IMR-90 (cell line): ENCODE measurements at places on chromosomes 4 and X. TPM values are rescaled to one million over a fixed set of nuclear protein-coding genes. Genes with fewer than 3 reads are reported as not detected.

GRCh38 chr4:163243297-163243981, 76.7 kb upstream of the NAF1 start:
- DNase-seq = no peak

DNA sequence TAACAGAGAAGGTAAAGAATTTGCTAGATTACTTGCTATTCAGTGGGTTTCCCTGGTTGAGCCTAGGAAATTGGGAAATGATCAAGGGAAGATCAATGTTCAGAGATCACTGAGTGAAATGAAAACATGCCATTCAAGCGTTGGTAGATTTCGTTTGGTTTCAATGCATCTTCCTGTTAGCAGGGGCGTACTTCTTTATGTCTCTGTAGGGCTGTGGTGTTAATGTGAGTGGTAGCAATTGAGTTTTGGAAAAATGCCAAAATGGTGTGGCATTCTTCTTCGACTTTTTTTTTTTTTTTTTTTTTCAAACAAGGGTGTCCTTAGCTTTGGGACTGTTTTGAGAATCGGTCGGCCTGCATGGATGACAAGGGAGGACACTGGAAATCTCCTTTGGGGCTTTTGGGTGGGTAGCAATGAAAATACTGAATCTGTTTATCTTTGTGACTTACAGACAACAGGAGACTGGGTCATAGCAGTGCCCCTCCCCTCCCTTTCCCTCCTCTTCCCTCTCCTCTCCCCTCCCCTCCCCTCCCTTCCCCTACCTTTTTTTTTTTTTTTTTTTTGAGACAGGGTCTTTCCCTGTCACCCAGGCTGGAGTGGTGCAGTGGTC, 50.4 kb downstream of the SPRY1 start:
- no peak for DNase-seq

DNA sequence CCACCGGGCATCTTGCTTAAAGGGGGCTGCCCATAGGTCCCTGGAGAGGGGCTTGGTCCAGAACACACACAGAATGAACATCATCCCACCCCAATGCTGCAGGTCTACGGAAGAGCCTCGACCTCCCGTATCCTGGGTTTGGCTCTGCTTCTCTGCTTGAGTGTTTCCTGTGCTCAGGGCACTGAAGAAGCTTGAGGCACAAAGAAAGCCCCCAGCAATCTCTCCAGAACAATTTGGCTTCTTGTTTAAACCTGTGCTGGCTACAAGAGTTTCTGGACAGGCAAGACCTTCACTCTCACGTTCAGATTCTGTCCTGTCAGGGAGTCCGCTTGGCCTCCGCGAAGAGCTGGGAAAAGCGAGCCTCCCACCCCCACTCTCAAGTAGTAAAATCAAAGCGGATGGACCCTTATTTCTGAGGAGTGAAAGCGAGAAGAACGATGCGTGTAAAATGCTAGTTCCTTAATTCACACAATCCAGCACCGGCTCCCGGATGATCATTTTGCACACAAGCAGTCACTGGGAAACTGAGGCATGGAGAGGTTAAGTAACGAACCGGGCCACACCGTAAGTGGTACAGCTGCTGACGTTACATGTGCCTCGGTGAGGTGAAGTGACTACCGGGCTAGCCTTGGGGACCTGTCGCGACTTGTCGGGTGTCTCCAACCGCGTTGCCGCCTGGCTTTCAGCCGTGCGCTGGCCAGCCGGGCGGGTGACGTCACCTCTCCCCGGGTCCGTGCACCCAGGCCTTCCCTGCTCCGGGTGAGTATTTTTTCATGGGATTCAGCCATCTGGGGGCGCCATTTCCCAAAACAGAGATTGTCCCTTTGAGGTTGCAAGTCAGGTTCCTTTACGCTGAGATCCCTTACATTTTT, 3.1 kb upstream of the SFRP2 start:
- DNase-seq = no peak

GRCh38 chrX:100377826-100378225, 32.2 kb downstream of the PCDH19 start:
- DNase-seq = no peak

DNA sequence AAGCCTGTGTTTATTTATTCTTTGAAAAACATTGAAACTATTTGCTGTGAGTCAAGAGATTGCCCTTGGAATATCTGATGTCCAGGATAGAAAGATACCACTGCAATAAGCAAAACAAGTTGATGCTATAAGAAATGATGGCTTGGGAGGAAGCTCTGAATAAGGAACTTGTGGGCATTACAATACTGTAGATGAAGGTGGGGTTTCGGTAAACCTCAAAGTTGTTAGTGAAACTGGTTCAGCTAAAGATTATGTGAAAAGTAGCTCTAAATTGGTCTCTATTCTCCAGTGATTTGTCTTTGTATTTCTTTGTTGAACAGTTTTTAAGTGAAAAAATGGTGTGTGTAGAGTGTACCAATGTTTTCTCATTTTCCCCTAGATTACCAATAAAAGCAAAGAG, 128.7 kb downstream of the AKAP4 start:
- DNase-seq = no peak

DNA sequence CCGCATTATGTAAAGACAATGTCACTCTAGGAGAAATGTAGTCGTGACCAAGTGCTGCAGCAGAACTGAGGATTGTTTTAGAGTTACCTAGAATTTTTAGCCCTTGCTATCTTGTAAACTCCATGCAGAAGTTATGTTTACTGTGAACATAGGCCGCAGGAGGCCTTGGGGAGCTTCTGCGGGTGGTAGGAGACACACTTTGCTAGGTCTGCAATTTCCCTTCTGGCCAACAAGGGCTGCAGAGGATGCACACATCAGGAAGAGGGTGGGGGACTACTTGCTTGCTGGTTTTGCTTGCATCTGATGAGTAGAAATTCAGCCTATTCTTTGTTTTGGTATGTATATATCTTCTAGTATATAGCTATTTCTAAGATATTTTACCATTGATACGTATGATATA, 23.1 kb downstream of the BANK1 start:
- DNase-seq = no peak

GRCh38 chr4:38948551-38948950, 80.9 kb downstream of the FAM114A1 start:
- peak; percentile 95 for DNase-seq

DNA sequence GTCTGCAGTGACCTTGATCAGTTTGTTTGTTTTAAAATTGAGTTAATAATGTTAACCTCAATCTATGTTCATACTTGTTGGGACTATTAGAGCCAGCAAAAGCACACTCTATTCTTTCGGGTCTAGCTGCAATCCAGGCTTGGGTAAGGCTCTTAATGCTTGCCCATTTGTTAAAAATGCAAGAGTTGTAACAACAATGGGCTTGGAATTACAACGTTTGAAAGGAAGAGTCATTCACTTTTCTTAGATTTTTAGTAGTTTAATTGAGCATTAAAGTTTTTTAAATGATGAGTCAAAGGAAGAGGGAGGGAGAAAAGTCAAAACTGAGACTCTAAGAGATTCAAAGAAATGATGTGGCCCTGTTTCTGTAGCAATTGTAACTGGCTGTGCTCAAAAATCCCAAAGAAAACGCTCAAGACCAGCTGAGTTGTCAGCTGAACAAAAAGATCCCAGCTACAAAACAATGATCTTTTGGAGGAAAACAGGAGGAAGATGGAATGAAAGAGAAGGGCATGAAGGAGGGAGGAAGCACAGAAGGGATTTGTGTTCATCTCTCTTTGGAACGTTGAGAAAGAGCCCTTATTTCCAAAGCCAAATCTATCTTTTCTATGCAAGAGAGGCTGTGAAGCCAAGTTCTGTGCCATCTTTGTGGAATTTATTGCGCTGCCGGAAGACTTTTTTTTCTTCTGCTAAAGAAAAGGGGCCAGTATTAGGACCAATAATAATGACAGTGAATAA, 5.5 kb downstream of the SCD5 start:
- DNase-seq = peak; percentile 26

- DNase-seq = peak; percentile 41
Measured at GRCh38 chr4:145944886-145945285, 6.3 kb upstream of the ZNF827 start.

DNA sequence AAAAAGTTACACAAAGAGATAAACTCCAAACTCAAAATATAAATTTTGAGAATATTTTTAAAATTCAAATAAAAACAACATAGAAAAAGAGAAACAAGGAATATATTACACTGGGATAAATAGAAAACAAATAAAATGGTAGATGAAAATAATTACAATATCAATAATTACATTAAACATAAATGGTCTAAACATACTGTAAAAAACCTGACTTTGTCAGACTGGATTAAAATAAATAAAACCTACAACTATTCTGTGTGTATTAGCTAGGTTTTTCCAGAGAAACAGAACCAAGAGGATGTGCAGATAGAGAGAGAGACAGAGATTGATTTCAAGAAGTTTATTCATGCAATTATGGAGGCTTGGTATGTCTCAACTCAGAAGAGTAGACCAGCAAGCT, 126.5 kb downstream of the LRBA start:
- no peak for DNase-seq

The DIPK2B gene
- not detected in 2 replicates for total RNA-seq

The ENPEP gene
- total RNA-seq = 0.18 and 0.28 TPM in 2 replicates

The CORIN gene
- total RNA-seq = 15.6 and 20.3 TPM in 2 replicates

The ZIC3 gene
- not detected in 2 replicates for total RNA-seq

The CXCL1 gene
- total RNA-seq = not detected in 2 replicates

The DCHS2 gene
- not detected in 2 replicates for total RNA-seq

The GPR119 gene
- total RNA-seq = not detected in 2 replicates
